ENCODE measurements at places on chromosomes 3 and 15. TPM values are rescaled to one million over a fixed set of nuclear protein-coding genes. Genes with fewer than 3 reads are reported as not detected.

GRCh38 chr15:38886315-38887163, 321.9 kb upstream of the RASGRP1 start:
- no peak for DNase-seq

DNA sequence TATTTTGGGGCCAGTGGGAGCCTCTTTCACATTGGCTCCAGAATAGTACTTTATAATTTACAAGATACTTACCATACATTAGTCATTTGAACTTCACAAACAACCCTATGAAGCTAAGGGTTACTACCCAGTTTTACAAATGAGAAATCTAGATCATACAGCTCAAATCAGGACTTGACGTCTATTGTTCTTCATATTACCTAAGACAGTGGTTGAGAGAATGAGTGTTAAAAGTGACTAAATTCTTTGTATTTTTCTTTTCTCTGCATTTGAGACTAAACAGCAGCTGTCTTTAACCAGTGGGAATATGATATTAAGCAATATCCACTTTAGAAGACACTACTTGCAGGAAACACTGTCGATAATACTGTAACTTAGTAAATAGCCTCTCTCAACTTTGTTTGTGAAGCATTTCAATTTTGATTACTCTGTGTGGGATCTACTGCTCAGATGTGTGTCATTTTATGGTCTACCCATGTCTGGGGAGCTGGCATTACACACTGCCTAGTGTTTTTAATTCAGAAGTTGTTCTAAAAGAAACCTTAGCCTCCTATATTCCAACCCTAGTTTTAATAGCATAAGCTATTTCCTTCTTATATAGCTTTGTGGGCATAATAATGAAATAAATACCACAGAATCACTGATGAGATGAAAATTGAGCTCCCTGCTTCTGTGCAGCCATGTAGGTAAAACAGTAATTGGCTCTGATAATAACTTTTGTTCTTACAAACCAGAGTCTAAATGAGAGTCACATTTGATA, 45.9 kb downstream of the IQCH start:
- no peak for DNase-seq

DNA sequence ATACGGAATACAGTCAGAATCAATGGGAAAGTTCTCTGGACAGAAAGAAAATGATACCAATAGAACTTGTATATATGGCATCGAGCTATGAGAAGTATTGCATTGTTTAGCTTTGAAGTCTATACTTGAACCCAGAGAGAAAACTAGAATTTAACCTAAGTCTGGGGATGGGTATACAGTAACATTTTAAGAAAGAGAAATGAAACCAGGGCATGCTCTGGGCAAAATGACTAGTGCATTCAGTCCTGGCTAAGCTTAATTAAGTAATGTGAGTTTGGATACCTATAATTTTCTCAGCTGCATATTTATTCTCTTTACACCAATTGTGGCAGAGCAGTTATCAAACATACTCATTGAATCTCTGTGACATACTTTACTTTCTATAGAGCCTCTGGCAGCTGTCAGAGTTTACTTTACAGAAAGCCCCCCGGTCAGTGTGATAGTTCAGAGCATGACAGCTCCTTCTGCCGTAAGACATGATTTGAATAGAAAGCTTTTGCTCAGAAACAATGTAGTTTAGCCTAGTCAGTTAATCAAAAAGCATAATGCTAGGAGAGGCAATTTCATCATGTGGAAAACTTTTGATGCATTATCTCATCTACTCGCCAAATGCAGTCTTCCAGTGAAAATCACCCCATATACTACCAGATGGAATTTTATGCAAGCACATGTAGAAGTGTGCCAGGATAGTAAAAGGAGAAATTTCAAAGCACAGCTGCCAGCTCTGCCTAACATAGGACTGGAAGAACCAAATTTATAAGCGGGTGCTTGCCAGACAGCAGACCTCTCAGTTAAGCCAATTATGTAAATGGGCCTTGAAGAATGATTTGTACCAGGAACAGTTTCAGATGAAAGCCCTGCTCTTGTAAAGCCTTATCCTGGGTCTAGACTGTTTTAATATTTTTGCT, 40.7 kb downstream of the OXSM start:
- DNase-seq: no peak

- no peak for DNase-seq
These were observed 225.0 kb upstream of the PROK2 start for GRCh38 chr3:72009851-72010443.

DNA sequence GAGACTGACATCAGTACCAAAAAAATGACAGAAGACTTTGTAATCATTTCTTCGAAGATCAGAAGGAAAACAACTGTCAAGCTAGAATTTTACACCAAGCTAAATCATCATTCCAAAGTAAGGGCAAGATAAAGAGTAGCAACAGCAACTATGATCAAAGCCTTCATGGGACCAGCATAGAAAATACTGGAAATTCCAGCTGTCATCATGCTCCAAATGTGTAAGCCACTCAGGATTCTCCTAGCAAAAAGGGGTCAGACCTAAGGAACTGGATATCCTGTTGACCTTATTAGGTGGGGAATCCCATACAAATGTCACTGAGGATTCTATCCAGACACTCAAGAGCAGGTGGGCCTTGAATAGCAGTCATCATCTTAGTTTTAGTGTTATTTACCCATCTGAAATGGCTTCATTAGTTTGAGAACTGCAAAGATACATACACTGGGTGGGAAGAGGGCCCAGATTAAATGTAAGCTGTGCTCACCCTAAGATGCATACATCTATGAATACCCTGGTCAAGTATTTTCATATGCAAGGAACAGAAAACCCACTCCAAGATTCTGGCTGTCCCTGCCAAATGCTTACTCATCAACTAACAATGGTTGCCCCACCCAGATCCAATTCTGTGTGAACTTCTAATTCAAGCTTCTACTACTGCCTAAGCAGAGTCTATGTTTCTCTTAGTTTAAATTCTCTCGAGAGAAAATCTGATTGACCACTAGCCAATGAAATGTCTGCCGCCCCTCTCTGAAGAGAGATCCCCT, 33.5 kb downstream of the CLDN18 start:
- DNase-seq: no peak

GRCh38 chr15:67925182-67925581, 85.3 kb upstream of the RNU6-1 start:
- no peak for DNase-seq

GRCh38 chr15:97545799-97546198, 414.7 kb upstream of the ARRDC4 start:
- DNase-seq: no peak

- no peak for DNase-seq
These were observed 151.3 kb downstream of the ADAM10 start for GRCh38 chr15:58597943-58598828.

GRCh38 chr15:49645277-49645676, 24.4 kb downstream of the DTWD1 start:
- no peak for DNase-seq

GRCh38 chr3:132090921-132091320, 56.1 kb upstream of the CPNE4 start:
- no peak for DNase-seq

- no peak for DNase-seq
These were observed 32.0 kb upstream of the MBNL1 start for GRCh38 chr3:152236716-152237115.

GRCh38 chr15:98178861-98179260, 218.4 kb downstream of the ARRDC4 start:
- no peak for DNase-seq

DNA sequence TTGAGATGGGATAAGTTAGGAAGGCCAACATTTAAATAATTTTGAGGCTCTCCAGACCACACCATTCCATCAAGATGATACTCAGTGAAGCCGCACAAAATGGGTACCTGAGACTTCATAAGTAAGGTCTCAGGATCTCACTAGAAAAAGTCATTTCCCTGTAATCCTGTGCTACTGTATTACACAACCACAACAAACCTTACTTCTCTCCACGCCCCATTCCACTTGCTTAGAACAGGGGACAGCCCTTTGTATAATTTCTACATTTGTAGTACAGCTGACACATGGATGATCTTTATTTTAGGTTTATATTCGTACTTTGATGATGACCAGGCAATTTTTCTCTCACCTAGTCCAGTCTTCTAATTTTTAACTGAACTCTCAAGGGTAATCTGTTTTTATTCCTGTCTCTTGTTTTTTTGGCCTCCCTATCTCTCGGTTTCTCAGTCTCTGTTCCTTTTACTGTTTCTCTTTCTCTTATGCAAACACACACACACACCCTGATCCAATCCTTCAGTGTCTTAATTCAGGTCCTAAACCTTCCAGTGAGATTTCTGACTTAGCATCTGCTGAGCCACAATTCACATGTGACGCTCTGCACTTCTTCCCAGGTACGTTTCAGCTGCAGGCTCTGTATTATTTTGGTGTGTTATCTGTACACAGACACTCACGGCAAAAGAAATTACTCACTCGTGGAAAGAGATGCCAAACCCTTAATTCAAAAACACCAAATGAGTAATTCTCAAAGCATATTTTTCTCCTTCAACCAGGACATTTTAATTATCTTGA, 223.2 kb upstream of the THBS1 start:
- no peak for DNase-seq

- DNase-seq: no peak
These were observed 54.8 kb upstream of the ATP2C1 start for GRCh38 chr3:130838898-130839600.

DNA sequence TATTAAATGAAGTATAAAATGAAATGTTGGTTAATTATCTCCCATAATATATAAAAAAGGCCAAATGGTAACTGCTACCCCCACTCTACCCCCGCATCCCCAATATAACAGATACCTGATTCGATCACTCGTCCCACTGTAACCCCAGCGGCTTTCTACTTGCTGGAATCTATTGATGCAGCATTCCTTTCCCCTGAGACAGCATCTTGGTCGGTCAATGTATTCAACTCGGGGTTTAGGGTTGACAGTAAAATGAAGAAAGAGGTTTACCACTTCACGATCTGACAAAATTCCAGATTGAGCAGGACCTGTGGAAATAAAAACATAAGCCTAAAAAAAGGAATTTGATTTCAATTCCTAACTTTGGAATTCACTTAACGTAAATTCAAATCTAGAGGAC, 18.6 kb upstream of the C15orf40 start:
- DNase-seq: no peak

GRCh38 chr3:61356685-61357084, 105.4 kb upstream of the FHIT start:
- no peak for DNase-seq

DNA sequence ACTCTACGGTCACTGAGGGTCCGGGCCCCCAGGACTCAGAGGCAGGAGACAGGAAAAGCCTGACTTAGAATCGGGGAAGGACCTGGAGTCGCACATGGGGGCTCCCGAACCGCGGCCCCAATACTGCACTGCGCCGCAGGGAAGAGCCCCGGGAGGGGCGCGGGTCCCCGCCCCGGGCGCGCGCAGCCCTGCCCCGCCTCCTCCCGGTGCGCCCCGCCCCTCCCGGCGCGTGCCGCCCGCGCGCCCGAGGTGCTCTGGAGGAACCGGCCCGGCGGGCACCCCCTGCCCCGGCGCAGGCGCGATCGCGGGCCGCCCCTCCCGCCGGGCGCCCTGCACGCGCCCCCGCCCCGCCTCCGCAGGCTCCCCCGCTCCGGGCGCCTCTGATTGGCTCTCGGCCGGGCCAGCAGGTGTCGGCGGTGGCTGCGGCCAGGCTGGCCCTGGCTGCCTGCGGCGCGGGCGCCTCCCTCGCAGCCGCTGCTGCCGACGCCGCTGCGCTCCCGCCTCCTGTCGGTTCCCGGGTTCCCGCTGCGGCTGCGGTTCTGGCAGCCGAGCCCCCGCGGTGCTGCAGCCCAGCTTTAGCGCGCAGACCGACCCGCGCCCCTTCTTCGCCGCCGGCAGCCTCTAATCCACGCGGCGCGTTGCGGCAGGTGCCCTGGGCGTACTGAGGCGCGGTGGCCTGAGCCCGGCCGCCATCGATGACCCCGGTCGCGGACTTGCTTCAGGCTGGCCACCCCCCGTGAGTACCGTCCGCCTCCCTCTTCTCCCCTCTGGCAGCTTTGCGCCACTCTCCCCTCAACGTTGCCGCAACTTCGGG, at the start of gene MYRIP:
MYRIP (plus strand) TSS at position 429 of the 814 bp plus-strand sequence. CDS start 91,208 bp downstream, outside the sequence.
- DNase-seq: no peak

DNA sequence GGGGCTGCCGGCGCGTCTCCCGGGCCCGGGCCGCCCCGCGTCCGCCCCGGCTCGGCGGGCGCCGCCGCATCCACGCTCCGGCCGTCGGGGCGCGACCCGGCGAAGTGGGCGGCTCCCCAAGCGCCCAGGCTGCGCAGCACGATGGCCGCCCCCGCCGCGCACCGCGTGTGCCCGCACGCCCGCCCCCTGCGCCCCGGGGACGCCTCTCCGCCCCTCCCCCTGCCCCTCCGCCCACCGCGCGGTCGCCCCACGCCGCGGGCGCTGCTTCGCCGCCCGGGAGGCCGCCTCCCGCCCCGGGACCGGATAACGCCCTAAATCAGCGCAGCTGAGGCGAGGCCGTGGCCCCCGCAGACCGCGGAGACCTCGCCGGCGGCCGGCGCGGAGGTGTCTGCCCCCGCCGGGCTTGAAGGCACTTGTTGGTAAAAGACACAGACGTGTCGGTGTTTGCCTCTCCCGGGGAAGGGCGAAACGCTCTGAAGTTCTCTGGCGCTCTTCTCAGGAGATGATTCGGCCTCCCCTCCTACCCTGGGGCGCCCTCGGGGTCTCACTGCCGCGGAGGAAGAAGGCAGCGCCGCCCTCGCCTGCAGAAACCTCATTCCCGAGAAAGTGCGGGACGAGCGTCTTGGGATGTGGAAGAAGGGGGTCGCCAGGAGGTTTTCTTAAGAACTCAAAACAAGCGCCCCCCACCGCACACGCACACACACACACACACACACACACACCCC, at the start of gene BNC1:
BNC1 (minus strand) TSS at position 106 of the 725 bp plus-strand sequence; CDS start at position 70, 36 bp downstream.
- DNase-seq: no peak

GRCh38 chr3:117454254-117454653, 744.7 kb downstream of the TUSC7 start:
- no peak for DNase-seq

RAB27A gene
- total RNA-seq: 27.6 TPM

ETV5 gene
- 56.3 TPM for total RNA-seq

SV2B gene
- total RNA-seq: 19.1 TPM

SLC35A5 gene
- 42.8 TPM for total RNA-seq

GLDN gene
- 94.5 TPM for total RNA-seq

C3orf52 gene
- total RNA-seq: 9.1 TPM

ZBBX gene
- total RNA-seq: 0.31 TPM
